ENCODE measurements at places on chromosomes 2 and 18.

- no peak for DNase-seq
Measured at GRCh38 chr2:30421026-30421603, 25.9 kb upstream of the LCLAT1 start.

DNA sequence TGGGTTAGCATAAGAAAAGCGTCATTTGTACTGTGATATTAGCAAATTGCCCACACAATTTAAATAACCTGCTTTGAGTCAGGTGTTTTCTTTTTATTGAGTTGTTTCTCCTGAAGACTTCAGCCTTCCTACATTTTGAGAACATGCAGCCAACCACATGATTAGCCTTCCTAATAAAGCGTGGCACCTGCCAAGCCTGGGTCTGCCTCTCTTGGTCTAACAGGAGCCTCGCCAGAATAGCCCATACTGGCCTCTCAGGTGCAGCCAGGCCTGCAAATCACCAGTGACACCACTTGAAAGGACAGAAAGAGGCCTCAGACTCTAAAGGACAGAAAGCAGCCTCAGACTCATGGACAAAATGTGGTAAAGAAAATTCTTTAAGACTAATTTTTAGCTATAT is 653.8 kb downstream of the BCL11A start:
- DNase-seq: no peak

- peak; percentile 2 for DNase-seq
Measured at GRCh38 chr18:56789004-56789888, 138.1 kb downstream of the WDR7 start.

- no peak for DNase-seq
Measured at GRCh38 chr18:55320424-55321264, 267.3 kb downstream of the TCF4 start.

DNA sequence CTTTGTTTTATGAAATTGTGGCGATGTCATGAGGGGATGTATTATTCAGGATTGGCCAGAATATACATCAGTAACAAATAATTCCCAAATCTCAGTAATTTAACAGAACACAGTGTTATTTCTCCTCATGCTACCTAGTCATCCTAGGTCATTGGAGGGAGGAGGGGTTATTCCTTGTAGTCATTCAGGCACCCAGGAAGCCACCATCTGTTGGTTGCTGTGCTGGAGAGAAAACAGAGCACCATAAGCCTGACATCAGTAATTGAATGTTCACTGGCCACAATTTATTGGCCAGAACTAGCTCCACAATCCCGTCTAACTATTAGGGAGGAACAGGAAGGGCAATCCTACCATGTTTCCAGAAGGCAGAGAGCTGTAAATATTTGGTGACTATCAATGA is 303.5 kb upstream of the CELF4 start:
- no peak for DNase-seq

GRCh38 chr18:69874058-69874457 is 73.6 kb downstream of the CD226 start:
- peak; percentile 10 for DNase-seq

DNA sequence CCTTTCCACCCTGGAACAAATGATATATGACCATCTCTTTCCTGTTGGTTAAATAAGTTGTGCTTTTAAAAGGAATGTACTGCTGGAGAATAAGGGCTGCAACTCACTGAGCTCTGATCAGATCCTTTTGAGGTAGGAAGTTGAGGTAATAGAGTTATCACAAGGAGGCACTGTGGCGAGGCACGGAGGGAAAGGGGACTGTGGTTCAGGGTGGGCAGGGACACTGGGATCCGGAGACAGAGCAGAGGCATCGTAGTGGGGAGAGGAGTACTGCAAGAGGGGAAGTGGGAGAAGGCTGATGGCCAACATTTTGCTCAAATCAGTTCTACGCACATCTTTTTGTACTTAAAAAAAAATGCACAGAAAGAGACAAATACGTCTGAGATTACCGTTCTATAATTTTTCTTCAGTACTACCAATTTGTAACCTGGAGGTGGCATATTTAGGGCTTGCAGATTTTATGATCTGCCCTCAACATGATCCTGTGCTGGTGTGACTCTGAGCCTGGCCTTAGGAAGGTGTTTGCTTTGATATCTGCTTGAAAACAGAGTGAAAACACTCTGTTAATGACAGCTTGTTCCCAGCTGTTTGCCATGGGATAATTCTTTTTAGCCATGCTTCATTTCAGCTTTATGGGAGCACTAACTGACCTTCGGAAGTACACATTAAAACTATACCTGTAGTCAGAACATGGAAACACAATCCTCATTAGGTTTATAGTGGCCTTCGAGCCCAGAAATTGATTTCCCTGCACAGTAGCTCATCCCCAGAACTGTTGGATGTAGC is 168.1 kb downstream of the KCNE4 start:
- no peak for DNase-seq

DNA sequence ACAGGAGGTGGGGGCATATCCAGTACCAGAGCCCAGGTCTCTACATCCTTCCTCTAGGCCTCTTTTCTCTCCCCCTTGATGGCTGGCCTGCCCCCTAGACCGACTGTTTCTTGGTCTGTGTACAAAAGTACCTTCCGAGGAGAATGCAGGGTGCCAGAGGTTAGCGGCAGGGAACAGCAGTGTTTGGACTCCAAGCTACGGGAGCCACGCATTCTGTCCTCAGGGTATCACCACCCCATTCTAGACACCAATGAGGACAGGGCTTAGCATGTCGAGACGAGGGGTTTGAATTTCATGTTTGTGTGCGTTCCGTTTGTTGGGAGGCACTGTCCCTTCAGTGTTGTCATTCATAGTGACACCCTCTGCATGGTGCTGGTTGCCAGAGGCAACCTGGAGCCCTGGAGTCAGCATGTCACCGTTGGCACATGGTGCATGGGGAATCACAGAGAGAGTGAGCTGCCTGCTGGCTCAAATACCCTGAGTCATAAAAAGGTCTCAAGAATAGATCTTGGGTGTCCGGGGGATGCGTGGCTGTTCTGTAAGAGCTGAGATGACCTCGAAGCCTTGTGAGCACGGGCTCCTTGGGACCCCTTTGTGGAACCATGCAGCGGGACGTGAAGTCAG is 57.2 kb upstream of the LDLRAD4 start:
- DNase-seq: no peak

GRCh38 chr2:120290737-120291136 is 38.1 kb downstream of the RALB start:
- DNase-seq: no peak

GRCh38 chr2:238904177-238904576 is 56.3 kb downstream of the TWIST2 start:
- no peak for DNase-seq

DNA sequence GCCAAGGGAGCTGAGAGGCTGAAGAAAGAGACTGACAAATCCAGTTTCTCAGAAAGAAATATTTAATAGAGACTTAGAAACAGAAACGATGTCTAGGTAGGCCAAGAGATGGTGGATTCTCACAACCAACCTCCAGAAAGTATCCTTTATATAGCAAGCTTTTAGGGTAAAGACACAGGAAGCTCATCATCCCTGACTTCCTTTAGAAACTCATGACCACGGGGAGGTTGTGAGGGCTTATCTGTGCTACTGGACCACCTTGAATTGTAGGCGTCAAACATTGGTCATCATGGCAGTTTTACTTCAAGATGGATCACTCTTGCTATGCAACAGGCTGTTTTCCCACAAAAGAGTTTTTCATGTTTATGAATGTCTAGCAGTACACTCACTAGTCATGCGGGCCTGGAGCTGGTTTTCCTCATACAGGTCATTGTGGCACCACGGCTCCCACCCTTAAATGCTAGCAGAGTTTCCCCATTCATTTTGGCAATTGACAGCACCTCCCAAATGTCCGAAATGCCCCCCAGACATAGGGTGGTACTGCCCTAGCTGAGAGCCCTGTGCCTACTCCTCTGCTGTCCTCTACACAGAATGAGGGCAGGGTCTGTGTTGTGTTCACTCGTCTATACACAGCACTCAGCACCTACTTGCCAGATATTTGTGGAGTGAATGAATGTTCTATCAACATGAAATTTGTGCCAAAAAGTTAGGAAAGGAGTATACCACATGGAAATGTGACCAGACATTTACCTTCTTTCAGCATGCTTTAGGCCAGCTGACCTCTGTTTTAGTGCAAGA is 89.0 kb downstream of the TMEM247 start:
- DNase-seq: no peak

- peak; percentile 77 for DNase-seq
Measured at GRCh38 chr2:26068602-26069298, 34.9 kb downstream of the RAB10 start.

DNA sequence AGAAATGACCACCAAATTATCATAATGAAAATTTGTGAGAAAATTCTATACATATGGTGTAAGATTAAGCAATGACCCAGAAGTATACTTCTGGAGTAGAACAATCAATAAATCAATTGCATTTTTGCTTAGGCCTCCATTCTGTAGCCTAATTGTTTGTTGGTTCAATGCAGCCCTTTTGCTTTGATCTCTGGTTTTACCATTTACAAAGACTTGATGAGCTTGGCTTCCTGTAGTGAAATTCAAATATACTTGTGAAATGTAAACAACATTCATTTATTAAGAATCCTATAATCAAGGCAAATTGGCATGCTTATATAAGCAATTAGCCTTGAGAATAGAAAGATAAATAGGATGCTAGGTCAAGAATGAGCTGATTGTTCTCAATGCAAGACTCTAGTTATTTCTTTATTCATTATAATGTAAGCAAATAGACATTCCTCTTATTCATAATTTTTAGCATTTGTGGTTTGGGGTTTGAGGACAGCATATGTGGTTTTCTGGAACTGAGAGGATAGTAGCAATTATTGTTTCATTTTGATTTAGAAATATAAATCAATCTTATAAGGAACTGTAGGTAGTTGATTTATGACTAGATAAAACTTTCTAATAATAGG is 9.7 kb downstream of the FMNL2 start:
- DNase-seq: no peak

GRCh38 chr2:7801212-7801611 is 880.6 kb upstream of the ID2 start:
- DNase-seq: no peak

DNA sequence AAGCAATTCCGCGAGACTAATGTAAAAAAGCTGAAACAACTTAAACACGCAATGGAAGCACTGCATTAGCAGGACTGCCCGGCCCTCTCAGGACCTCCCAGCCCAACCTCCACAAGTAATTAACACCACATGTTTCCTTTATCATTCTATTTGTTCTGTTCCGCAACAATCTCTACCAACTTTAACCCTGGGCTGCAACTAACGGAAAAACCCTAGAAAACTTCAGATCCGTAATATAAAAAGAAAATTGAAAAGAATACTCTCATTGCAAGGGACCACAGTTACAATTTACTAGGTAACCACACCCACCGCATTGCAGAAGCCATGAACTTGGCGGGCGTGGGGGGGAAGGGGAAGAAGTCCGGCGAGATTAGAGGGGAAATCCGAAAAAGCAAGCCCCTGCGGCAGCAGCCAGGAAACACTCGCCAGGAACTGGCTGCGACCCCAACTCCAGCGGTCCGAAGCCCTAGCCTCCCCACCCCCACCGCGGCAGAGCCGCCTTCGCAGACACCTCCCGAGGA is 1.2 kb downstream of the EPB41L3 start:
- peak; percentile 46 for DNase-seq

GRCh38 chr18:40120796-40121391 is 1834.1 kb upstream of the PIK3C3 start:
- no peak for DNase-seq

DNA sequence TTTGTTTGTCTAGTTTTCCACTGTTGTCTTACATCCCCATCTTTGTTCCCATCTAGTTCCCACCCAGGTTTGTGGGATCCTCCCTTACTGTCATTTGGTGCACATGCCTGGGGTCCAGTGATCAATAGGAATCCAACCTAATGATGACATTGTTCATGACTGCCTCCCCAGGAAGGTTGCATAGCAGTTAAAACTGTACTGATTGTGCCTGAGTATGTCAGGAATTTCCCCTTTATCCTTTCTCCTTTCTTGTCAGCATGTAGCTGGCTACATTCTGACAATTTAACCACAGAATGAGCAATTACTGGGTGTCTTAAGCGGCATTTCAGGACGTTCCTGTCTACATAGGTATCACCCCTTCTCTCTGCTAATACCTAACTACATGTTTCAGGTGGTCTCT is 653.0 kb downstream of the CNTNAP5 start:
- DNase-seq: no peak

DNA sequence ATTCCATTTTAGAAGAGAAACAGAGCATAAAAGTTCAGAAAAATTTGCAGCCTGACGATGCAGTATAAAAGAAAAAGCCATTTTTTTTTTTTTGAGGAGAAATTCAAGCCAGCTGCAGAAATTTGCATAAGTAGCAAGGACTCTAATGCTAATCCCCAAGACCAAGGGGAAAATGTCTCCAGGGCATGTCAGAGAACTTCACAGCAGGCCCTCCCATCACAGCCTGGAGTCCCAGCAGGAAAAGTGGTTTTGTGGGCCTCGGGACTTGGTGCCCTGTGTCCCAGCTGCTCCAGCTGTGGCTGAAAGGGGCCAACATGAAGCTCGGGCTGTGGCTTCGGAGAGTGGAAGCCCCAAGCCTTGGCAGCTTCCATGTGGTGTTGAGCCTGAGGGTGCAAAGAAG is 325.3 kb upstream of the HNMT start:
- DNase-seq: no peak

DNA sequence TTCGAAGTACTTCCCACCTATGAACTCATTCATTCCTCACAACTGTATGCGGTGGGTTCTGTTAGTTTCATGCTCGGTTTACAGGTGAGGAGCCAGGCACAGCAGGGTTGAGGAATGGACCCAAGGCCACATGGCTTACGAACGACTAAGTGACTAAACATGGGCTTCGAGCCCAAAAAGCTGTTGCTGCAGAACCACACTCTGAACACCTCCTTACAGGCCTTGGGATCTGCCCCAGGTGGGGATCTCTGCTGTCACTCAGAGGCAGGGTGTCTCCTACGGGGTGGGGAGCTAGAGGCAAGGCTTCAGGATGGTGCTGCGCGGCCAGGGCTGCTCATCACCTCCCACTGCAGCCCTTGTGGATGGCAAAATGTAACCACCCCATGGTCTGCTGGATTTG is 80.9 kb downstream of the TSHZ1 start:
- DNase-seq: no peak

- DNase-seq: no peak
Measured at GRCh38 chr2:67727131-67727530, 330.0 kb downstream of the ETAA1 start.

- no peak for DNase-seq
Measured at GRCh38 chr2:715854-716560, 38.8 kb upstream of the TMEM18 start.

DNA sequence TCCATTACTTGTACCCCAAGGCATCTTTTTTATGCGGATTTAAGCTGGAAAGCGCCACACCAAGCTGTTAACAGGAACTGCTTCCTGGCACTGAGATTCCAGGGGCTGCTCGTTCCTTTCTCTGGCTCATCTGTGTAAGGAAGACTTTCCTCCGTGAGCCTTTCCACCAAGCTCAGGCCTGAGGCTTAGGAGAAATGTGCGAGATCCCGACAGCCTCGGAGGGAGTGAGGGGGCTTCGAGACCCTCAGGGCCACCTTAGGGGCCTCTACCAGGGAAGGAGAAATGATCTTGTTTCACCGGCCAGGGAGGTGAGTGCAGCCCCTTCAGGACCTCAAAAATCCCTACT is 17.1 kb downstream of the B3GNT7 start:
- no peak for DNase-seq

DNA sequence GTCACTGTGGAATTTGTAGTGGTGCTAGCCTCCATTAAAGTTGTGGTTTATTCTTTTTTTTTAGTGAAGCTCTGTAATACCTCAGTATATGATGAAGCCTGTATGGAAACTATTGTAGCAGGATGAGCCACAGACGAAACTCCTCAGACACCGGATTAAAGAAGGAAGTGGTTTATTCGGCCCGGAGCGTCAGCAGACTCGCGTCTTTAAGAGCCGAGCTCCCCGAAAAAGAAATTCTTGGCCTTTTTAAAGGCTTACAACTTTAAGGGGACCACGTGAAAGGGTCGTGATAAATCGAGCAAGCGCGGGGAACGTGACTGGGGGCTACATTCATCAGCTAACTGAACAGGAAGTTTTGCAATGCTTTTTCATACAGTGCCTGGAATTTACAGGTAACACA is 8.1 kb upstream of the CCL20 start:
- DNase-seq: no peak

Data from fibroblast of gingiva (primary cell).